Renal cortical epithelial cell (primary cell): ENCODE measurements at places on chromosomes 4 and X.

DNA sequence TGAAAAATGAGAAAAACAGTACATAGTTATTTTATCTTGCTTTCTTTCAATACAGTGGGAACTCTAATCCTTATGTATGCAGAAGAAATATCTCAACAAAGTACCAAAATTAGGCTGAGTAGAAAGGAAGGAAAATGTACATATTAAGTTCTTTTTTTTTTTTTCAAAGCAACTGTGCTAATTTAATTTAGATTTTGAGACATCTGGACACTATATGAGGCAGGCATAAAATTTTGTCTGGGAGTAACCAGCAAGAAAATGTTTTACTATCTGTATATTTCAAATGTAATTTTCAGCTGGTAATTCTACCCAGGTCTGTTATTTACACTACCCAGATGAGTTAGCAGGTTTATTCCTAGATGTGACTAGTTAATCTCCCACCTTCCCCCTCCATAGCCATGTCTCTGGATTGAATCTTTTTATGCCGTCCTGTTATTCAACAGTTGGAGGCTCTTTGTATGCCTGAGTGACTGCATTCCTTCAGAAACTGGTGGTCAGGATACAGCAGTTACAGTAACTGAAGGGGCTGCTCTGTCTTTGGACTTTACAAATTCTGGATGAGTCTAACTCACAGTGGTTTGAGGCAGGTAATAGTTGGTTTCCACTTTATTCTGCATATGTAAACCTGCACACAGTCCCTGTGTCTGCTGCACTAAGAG is 633.6 kb downstream of the PCDH18 start:
- peak; percentile 35 for DNase-seq

DNA sequence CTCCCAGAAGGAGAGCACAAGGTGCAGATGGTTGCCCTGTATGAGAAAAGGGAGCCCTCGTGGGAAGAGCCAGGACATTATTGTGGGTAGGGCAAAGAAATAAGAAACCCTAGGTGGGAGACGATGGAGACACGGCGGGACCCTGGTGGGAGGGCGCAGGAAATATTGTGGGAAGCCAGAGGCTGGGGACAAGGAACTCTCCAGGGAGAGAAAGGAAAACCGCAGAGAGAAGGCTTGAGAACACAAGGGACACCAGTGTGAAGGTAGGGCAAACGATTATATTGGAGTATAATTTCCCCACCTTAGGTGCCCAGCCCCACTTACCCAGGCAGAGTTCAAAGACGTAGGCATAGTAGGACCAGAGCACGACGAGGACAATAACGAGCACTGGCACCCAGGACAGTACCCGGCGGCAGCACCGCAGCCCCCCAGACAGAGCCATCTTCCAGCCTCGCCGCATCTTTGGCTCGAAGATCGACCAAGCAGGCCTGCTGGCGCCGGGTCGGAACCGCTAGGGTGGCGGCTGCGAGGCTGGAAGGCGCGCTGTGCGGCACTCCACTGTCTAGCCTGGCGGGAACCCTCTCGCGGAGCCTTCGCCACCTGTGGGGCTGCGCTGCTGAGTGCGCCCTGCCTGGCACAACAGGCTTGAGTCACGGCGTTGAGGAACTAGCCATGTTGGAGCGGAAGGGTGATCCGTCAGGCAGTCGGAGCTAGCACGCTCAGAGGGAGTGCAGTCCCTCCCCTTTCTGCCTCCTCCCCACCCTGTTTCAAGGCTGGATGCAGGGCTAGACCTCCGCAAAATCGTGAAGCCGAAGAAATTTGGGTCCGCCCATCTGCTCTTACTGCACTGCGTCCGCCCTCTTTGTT is at the start of gene ZDHHC15:
ZDHHC15 (minus strand) TSS at position 473 of the 867 bp plus-strand sequence; CDS start at position 460, 13 bp downstream.
- DNase-seq, result peak; percentile 35

DNA sequence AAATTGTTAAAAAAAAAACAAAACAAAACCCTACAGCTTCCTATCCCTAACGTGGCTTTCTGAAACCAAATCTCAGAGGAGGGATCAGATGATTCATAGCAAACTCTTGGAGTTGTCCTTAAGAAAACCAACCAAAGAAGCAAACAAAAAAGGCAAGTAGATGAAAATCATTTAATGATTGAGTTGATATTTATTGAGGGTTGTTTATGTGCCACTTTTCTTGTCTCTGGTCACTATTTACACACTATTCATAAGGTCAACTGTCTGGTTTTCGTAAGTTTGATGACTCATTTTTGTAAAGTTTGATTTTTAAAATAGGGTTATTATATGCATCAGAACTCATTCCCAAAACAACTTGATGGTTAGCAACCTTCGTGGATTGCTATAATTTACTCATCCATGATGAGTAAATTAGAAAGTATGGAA is 133.4 kb downstream of the UNC5C start:
- no peak for DNase-seq

DNA sequence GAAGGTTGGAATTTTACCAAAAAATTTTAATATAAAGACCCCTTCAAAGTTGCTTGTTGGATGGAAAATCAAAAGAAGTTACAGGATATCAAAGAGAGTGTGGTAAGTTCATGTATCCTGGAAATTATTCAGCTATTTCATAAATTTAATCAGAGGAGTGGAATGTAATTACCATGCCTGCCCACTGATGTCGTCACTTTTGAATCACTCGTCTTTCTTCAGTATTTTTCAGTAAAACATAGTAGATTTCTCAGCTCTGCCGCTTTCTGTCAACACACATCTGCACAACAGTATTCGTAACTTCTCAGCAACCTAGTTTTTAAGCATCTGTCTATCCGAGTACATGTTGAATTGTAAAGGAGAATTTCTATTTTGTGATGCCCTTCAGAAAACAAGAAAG is 2163.0 kb upstream of the AGA start:
- no peak for DNase-seq

GRCh38 chr4:185941461-185941860 is 127.5 kb upstream of the TLR3 start:
- DNase-seq, result no peak

- DNase-seq, result no peak
Observed at GRCh38 chr4:187302457-187303150, 578.9 kb upstream of the FAT1 start.

- no peak for DNase-seq
Observed at GRCh38 chrX:8272821-8273220, 101.8 kb upstream of the VCX2 start.

GRCh38 chr4:15427161-15427560 is 672 bp upstream of the C1QTNF7 start:
- no peak for DNase-seq

- no peak for DNase-seq
Observed at GRCh38 chr4:104818579-104818978, 323.9 kb upstream of the CXXC4 start.

- DNase-seq, result no peak
Observed at GRCh38 chr4:23837371-23837770, 52.5 kb downstream of the PPARGC1A start.

DNA sequence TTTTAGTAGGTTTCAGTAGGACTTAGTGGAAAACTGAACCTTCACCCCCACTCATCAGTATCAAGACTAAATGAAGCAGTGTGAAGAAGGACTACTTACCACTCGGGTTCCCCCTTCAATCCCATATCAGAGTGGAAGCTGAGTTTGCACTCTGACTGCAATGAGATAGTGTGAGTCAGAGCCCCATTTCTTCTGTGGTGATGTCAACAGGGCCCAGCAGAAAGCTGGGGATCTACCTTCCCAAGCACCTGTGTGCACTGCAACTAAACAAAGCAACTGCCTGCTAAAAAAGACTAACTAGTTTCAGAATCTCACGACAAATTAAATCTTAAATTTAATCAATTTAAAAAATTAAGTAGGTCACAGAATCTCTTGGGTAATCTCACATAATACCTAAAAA is 1837.0 kb upstream of the PCDH7 start:
- DNase-seq, result no peak
